Left colon (tissue), 2 donors: ENCODE measurements at places on chromosomes 3 and 15. TPM values are rescaled to one million over a fixed set of nuclear protein-coding genes. Genes with fewer than 3 reads are reported as not detected.

GRCh38 chr15:79721256-79721655, 175.6 kb downstream of the MTHFS start:
- no peak for DNase-seq

GRCh38 chr15:90914305-90915080, 11.4 kb downstream of the MAN2A2 start:
- DNase-seq, result no peak

DNA sequence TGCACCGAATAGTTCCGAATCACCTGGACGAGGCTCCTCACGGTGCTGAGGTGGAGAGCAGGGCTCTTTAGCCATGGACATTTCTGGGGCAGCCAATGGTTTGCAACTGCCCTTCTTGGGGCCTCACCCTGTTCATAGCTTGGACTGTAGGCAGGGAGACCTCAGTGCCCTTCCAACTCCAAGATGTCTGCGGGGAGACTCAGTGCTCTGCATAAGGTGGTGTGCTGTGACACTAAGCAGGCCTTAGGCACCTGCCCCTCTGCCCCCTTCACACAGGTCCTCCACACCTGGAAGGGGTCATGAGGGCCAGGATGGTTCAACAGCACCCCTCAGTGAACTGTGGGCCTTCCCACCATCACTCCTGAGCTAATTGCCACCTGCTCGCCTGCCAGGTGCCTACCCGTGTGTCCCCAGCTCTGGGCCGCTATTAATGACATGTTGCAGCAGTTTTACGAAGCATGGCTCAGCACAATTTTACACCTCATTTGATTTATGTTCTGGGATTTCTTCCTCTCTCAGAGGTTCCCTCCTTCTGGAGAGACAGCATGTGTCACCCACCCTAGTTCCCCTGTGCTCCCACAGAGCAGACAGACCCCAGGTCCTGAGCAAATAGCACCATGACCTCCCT, 101.2 kb upstream of the SMAD3 start:
- no peak for DNase-seq

GRCh38 chr15:48510976-48511375, 134.5 kb downstream of the FBN1 start:
- no peak for DNase-seq

- DNase-seq, result no peak
Measured at GRCh38 chr15:101445562-101446517, 43.7 kb downstream of the PCSK6 start.

DNA sequence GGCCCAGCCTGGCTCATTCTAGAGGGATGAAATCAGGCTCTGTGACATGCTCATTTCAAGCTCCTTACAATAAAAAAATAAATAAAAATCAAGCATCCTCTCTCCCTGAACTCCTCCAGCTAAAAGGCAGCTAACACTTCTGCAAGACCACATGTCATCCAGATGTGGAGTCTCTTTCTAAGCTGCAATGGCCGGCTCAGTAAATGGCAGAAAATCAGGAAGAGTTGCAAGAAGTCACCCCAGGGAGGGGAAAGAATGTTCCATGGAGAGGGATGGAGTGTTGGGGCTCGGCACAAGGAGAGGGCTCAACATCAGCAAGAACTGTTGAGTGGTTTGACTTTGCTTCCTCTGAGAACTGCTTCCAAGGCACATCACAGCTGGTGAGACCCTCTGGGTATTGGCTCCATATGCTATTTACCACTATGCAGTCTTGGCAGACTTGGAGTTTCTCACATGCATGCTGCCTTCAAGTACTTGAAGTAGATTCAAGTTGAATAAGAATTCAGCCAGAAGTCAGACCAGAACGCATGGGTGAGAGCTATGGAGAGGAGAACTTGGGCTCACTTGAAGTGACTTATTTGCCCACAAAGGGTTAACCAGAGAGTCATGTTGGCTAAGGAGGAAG, 689.0 kb downstream of the NTRK3 start:
- DNase-seq, result no peak

- no peak for DNase-seq
Measured at GRCh38 chr3:57746156-57747010, 9.7 kb upstream of the SLMAP start.

- no peak for DNase-seq
Measured at GRCh38 chr3:36147934-36148558, 232.3 kb upstream of the STAC start.

DNA sequence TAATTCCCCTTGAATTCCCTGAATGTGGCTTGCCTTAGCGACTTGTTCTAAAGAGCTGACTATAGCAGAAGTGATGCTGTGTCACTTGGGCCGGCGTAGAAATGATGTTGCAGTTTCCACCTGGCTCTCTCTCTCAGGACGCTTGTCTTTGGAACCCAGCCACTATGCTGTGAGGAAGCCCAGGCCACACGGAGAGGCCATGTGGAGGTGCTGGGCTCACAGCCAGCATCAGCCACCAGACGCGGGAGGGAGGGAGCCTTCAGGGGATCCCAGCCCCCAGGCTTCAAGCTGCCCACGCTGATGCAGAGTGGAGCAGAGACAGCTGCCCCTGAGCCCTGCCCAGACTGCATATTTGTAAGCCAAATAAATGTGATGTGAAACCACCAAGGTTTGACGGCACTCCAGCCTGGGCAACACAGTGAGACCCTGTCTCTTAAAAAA, 18.6 kb downstream of the RNU5B-1 start:
- DNase-seq, result peak; percentile 76

DNA sequence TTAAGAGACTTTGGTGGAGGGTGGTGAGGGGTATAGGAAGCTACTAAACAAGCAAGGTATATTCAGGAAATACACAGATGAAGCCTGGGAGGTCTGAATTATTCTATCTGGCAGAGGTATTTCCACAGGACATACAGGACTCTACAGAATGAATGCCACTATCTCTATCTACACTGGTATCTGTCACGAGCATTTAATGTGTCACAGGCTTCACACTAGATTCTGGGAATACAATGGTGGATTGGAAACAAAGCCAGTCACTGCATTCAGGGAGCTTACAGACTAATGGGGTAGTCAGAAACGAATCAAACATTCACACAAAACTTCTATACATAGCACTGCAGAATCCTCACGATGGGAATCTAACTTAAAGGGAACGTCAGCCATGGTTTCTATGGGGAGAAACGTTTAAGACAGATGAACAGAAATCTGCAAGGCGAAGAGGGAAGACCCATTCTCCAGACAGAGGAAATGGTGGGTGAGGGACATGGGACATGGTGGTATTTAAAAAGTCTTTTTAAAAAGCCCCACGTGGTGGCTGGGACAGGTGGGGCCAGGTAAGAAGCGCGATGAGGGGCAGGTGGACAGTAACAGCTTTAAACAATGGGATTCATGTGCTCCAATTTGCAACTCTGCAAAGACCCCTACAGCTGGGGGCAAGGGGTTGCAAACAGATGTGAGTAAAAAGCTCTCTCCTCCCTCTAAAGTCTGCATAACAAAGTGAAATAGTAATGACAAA, 16.5 kb downstream of the LRIG1 start:
- DNase-seq, result no peak

GRCh38 chr3:98901392-98902350, at the start of gene DCBLD2:
Gene DCBLD2, minus strand, starts transcription at chr3:98901695. Its CDS starts 369 bp downstream, at chr3:98901326.
- DNase-seq, result peak; percentile 99

DNA sequence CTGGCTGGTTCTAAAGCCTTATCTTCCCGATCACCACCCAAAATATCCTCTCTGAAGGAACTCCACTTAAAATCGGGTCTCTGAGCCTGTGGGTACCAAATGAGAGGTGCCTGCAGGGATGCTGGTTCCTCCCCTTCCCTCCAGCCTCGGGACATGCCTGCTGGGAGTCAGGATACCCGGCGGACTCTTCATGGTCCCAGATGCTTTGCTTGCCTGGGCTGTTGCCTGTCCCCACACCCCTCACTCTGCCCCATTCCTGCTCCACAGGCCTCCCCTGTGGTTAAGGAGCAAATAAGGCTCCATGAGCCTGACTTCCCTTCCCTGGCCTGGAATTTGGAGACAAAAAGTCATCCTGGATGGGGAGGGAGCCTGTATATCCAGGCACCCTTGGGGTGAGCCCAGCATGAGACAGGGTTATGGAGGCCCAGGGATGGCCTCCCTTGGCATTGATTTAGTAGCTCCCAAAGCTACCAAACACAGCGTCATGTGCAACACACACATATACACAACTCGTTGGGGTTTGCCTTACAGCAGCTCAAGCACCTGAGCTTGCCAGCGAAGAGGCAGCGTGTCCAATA, 12.3 kb upstream of the CORO2B start:
- DNase-seq, result no peak

DNA sequence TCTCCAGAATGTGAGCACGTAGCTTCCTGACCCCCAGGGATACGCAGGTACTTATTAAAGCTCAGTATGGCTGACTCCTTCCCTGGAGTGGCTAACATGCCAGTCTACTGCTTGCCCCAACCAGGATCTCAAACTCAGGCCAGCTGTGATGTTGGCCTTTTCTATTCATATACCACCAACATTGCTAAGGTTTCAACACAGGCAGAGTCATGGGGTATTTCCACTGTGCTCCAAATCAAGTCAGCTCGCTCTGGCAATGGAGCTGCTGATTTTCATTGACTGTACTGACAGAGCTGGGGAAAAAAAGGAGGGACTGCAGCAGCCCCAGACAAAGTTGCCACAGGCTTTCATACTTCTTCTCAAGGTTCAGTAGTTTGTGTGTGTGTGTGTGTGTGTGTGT, 87.0 kb downstream of the CFAP20DC start:
- no peak for DNase-seq

DNA sequence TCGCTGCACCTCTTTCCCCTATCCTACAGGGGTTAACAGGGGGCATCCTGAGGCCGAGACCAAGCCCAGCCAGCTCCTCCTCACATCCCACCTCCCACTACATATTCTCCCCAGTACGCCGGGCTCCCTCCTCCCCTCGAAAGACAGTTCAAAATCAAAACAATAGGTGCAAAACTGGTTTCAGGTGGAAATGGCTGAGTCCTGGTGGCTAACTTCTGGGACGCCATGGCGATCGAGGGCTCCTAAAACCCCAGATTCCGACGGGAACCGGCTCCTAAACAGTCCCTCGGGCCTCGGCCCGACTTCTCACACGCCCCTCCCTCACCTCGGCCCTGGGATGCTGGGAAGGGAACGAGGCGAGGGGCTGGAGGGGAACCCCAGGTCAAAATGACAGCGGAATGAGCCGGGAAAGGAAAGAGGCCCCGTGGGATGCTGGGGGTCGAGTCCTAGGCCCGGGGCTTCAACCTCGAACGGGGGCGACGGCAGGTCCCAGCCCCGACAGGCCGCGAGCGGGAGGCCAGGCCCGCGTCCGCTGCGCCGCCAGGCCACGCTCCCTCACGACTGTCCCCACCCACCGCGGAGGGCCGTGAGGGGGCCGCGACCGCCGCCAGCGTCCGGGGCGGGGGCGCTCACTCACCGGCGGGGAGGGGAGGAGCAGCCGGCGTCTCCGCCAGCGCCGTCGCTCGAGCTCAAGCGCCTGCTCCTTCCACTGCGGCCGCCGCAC, 492 bp downstream of the TMCC1 start:
- no peak for DNase-seq

- DNase-seq, result no peak
Measured at GRCh38 chr3:123111640-123112039, 44.8 kb downstream of the PDIA5 start.

GRCh38 chr3:72341920-72342319, 506.3 kb downstream of the SHQ1 start:
- DNase-seq, result no peak

- no peak for DNase-seq
Measured at GRCh38 chr15:50381438-50381837, 26.4 kb upstream of the GABPB1 start.

- DNase-seq, result no peak
Measured at GRCh38 chr3:153785901-153786300, 335.3 kb upstream of the ARHGEF26 start.

DNA sequence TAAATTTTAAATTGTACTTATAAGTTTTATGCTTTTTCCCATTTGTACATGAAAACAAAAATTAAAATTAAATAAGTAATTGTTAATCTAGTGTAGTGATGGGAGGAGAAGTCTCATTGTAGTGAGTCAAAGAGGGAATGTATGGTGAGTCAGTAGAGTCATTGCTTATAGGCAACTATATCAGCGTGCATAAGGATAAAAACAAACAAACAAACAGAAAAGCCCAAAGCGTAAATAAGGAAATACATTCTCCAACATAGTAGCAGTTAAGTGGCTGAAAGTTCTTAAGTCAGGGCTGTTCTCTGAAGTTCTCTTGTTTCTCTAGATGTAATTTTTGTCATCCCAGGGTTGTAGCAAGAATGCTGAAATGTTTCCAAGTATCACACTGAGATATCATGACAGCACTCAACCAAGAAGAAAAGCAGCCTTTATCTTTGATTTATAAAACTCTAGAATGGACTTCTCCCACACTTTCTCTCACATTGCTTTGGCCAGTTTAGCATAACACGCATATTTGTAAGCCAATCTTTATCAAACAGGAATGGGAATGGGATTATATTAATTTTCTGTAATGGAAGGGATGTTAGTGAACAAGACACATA, 184.1 kb upstream of the TP63 start:
- no peak for DNase-seq

DNA sequence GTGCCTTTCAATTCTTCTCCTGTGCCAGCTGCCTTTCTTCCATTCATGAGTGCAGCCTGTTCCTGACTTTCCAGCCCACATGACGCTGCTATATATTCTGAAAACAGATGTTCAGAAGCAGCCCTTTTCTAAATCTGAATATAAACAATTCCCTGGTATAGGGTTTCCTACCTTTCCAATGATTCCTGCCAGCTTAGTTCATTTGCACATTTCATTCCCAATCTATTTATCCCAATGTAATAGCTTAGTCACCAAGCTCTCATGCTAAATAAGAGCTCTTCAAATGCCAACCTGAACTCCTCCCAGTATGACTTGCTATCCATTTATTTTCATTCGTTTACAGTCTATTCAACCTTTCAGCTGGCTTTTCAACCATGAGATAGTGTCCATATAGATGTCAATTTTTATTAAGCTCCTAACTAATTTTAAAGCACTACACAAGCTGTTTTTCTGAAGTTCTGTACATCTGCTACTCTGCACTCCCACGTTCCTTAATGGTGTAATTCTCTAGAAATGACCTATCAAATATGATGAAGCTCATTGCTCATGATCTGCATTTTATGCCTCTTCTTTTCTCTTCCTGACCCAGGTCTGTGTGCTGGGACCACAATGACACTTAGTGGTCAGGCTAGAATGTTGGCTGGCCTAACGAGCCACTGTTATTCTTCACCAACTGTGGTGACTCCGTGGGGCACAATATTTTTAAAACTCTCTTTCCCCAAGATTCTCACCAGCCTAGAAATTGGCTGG, 605.0 kb upstream of the TBL1XR1 start:
- no peak for DNase-seq

GRCh38 chr15:81098861-81099651, 35.0 kb upstream of the CFAP161 start:
- no peak for DNase-seq

GRCh38 chr3:54427941-54428871, 305.9 kb downstream of the CACNA2D3 start:
- peak; percentile 37 for DNase-seq

- no peak for DNase-seq
Measured at GRCh38 chr3:25507811-25508210, 79.7 kb downstream of the RARB start.

- DNase-seq, result no peak
Measured at GRCh38 chr3:172187511-172187910, 148.1 kb downstream of the FNDC3B start.

The NRG4 gene
- 6.8 TPM for total RNA-seq

The CSPG4 gene
- 12.2 TPM for total RNA-seq

The DZIP3 gene
- total RNA-seq, result 8.0 TPM

The SLC28A2 gene
- total RNA-seq, result 44.9 TPM

The IL5RA gene
- 1.1 TPM for total RNA-seq

The LRRC31 gene
- total RNA-seq, result 38.5 TPM
